ENCODE measurements at places on chromosomes 11 and 22.

DNA sequence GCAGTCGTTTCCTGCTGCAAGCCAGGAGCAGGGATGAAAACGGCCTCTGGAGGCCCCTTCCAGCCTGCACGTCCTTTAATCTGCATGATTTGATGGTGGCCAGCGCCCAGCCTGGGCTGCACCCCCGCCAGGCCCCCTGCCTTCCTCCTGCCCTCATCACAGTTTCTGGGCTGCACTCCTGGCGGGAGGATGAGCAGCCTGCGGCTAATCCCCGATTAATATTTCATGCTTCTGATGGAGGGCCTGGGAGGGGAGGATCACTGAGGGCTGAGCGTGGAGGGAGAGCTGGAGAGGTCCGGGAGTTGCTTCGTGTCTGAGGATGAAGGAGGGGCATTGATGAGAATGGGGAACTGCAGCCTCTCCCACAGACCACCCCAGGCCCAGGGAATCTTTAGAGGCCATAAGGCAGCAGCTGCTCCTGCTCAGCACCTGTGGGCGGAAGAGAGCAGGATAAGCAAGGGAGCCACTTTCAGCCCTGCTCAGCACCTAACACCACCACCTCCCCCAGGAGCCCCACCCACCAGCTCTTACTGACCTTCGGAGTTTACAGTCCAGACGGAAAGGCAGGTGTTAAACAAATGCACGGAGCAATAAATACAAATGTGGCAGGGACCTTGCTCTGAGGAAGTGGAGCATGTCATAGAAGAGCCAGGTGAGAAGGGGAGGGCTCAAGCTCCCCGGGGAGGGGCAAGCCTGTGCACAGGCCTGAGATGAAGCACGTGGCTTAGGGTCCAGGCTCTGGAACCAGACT lies 135.0 kb upstream of the NECTIN1 start:
- no peak for DNase-seq

GRCh38 chr11:134581121-134581626 lies 169.1 kb upstream of the B3GAT1 start:
- DNase-seq, result no peak

DNA sequence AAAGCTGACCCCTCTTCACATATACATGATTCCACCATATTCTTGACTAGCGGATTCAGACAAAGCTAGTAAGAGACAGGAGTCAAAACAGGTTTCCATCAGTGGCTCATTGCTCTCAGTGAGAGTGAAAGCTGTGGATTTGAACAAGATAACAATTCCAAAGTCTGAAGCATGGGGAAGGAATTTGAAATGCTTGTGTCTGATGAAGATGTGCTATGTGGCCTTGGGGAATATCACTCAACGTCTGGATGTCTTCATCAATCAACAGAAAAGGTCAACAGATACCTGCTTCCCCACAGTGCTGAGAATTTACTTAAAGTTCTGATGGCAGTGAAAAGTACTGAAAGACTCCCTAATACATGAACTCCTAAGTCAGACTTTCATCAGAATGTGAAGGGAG lies 46.9 kb upstream of the SESN3 start:
- no peak for DNase-seq

DNA sequence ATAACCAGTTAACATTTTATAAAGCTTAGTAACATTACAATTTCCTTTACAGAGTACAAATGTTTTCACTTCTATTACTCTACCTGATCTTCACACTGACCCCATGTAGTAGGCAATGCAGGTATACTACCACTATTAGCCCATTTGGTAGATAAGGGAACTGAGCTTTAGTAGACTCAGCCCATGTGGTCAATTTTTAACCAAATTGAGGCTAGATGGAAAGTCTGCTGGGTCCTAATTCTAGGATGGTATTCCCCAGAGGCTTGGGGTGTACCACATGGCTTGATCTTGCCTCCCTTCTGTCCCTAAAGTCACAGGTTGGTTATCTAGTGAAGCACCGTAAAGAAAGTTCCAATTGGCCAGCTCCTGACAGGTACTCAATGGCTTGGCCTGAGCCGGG lies 48.2 kb downstream of the NRXN2 start:
- DNase-seq, result no peak

DNA sequence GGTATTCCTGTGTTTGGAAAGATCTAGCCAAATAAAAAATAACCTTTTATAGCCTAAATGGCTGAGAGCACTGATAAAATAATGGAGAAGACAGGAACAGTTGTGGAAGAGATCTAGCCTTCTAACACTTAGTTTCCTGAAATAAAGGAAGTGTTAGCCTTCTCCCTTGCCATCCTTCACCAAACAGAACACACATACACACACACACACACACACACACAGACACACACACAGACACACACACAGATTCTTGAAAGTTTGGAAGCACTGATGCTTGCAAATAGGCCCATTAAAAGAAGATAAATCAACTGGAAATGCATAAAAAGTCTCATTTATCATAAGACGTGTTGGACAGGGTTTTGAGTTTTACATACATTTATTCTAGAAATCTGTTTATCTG lies 37.5 kb downstream of the KIRREL3 start:
- DNase-seq, result no peak

DNA sequence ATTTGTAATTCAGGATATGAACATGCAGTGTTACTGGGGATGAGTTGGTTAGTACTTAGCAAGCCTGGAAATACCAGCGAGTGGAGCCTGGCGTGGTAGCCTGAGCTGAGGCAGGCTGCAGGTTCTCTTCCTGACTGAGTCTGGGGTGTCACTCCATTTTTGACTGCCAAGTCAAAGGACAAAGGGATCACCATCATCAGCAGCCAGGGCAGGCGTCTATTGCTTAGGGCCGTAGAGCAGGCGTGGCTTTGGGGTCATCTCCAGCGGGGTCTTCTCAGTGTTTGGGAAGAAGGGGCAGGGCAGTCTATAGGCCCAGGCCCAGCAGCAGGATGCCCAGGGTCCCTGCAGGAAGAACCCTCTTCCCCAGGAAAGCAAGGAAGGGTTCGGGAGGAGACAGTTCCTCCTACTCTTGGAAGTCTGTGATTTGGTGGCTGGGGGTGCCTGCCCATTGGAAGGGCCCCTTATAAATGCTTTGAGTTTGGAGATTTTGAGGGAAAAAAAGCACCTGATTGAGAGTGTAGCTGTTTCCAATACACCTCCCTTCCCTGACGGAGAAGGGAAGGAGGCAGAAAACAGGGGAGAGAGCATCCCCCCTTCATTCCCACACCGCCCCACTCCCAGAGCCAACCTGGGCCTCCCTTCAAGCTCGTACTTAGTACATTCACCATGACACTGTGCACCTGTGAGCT lies 51.5 kb upstream of the SPATA19 start:
- no peak for DNase-seq
